ENCODE measurements at places on chromosomes 7 and 10. TPM values are rescaled to one million over a fixed set of nuclear protein-coding genes. Genes with fewer than 3 reads are reported as not detected.

GRCh38 chr7:129739427-129739826, 127.9 kb downstream of the NRF1 start:
- no peaks in the 10 kb centered on the region for H3K27me3 ChIP-seq
- no peak overlapping the region for H3K4me3 ChIP-seq
- DNase-seq = no peak
- H3K27ac ChIP-seq = no peak overlapping the region
- no peaks in the 10 kb centered on the region for H3K4me1 ChIP-seq

DNA sequence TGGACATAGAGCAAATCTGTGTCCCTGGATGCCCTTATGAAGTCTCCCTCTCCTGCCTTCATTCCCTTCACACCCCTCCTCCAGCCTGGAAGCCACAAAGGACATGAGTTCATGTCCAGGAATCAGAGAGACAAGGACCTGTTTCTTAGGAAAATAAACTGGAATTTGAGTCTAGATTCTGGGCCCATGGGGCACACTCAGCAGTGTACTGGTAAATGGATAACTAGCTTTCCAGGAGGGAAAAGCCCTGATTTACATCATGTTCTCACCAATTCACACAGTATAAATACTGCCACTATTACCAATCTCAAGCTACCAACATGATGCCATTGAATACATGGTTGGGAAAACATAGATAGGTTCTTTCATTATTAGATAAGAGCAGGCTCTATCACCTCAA, 9.9 kb downstream of the FAM237B start:
- peaks cover 3% of the 10 kb centered on the region for H3K36me3 ChIP-seq
- no peak for DNase-seq
- no peak overlapping the region for H3K27ac ChIP-seq

DNA sequence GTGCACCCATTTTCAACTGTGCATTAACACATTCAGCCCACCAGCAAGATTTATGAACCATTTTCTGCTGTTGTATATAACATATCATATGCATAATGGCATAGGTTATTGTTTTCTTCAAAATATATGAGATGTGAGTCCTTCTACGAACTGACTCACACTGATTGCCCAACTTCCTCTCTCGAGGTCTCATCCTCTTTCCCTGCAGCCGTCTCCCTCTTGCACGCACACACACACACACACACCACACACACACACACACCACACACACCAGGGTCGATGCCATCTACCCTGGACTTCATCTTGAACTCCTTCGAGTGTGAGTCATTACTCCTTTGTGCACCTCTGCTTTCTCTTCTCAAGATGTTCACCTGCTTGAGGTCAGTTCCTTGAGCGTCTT, 36.7 kb downstream of the EGFR start:
- DNase-seq = no peak
- H3K4me1 ChIP-seq = peaks cover 64% of the 10 kb centered on the region
- H3K27me3 ChIP-seq = no peaks in the 10 kb centered on the region
- H3K4me3 ChIP-seq = no peak overlapping the region
- H3K27ac ChIP-seq = no peak overlapping the region

GRCh38 chr7:50534690-50535290, 30.4 kb downstream of the DDC start:
- H3K27me3 ChIP-seq = no peaks in the 10 kb centered on the region
- H3K4me1 ChIP-seq = no peaks in the 10 kb centered on the region
- H3K4me3 ChIP-seq = no peak overlapping the region
- no peak overlapping the region for H3K27ac ChIP-seq

Gene C10orf90
- not detected for total RNA-seq

Data from thoracic aorta (tissue), 2 donors.